ENCODE measurements at places on chromosomes 2 and 18.

DNA sequence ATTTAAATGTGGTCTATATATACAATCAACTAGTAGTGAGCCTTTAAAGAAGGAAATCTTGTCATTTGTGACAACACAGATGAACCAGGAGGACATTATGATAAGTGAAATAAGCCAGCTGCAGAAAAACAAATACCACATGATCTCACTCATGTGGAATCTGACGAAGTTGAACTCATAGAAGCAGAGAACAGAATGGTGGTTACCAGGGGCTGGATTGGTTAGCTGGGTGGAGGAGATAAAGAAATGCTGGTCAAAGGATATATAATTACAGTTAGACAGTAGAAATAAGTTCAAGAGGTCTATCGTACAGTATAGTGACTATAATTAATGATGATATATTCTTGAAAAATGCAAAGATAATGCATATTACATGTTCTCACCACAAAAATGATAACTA is 267.9 kb downstream of the FBXO15 start:
- no peak for DNase-seq

GRCh38 chr2:99112617-99113016 is 28.9 kb upstream of the C2orf15 start:
- no peak for DNase-seq

- no peak for DNase-seq
Observed at GRCh38 chr2:195451160-195451559, 205.9 kb upstream of the SLC39A10 start.

DNA sequence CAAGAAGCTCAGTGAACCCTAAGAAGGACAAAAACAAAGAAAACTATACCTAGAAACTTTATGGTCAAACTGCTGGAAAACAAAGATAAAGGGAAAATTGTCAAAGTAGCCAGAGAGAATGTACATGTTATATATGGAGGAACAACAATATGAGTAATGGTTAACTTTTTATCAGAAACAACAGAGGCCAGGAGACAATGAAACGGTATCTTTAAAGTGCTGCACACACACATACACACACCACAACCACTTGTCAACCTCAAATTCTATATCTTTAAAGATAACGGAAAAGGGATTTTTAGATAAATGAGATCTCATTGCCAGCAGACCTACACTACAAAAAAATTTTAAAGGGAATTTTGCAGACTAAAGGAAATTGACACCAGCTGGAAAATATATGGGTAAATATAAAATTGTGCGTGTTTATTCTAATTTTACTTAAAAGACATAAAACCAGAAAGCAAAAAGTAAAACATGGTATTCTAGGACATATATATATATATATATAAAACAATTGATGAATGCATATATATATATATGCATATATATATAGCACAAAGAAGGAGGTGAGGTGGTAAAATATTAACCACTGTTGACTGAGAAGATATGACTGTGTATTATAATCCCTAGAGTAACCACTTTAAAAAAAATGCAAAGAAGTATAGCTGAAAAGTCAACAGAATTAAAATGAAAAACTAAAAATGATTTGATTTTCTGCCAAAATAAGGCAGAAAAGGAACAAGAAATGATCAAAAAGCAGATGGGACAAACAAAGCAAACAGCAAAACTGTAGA is 172.0 kb downstream of the SRBD1 start:
- no peak for DNase-seq

DNA sequence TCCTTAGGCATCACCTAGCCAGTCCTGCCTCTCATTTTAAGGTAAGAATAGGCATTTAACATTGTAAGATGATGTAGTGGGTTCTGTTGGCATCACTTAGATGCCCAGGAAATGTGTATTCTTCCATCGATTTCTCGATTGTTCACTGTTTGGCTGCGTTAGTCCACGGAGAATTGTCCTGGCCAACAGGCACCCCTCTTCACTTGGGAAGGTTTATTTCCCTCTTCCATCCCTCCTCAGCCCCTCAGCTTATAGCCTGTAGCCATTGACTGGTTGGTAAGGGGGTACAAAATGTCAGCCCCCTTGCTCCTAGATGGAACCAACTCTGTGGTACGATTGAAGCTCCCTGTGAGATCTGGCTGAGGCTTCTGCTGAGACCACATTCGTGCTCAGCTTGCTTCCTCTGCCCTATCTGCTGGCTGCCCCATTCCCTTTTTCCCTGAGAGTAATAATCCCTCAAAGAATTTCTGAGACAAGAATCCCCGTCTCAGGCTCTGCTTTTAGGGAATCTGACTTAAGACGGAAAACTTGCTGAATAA is 43.4 kb downstream of the PLEKHA3 start:
- DNase-seq = no peak

GRCh38 chr2:240637901-240638345 is 12.6 kb downstream of the GPR35 start:
- no peak for DNase-seq

DNA sequence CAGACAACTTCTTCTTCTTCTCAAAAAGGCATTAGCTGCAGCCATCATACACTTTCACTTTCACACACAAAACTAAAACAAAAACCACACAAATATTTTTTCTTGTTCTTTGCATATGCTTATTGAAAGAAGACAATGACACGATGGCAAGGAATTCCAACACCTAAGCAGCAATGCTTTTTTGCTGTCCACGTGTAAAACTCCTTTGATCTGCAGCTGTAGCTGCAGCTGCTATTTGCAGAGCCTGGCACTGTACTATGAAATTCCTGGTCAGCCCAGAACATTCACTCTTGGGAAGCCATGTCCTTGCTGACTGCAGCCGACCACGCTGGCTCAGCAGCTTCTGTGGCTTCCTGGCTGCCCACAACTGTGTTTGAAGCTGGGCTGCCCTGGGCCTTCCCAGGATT is 316.2 kb downstream of the CDH2 start:
- DNase-seq = no peak

GRCh38 chr2:105969552-105969951 is 224.5 kb downstream of the UXS1 start:
- DNase-seq = no peak

DNA sequence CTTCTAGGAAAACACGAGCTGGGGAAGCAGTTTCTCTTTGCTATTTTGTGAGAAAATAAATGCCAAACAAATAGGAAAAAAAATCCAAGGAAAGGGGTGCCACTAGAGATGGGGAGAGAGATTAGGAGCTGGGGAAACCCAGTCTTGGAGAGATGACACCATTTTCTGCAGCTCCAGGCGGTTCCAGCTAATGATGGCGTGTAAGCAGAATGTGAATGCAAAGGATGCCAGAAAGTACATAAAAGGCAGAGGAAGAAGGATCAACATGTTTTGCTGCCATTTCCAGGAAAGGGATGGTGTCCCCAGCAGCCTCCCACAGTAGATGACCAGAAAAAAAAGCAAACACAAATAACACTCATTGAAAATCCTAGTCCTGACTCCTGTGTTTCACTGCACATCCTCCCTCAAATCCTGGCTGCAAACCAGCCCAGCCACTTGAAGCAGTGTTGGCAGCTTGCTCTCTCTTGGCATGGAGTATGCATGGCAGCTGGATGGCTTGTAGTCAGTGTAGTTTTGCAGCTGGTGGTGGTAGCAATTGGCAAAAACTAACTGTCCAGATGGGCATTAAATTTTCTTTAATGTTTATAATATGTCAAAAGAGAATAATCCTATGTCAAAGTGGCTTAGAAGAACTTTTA is 93.6 kb downstream of the FTCDNL1 start:
- no peak for DNase-seq

- no peak for DNase-seq
Observed at GRCh38 chr18:49527631-49528327, 34.1 kb upstream of the LIPG start.

GRCh38 chr2:3222636-3223035 is 155.0 kb downstream of the EIPR1 start:
- DNase-seq = no peak

- DNase-seq = no peak
Observed at GRCh38 chr2:167431949-167432348, 543.7 kb downstream of the XIRP2 start.

DNA sequence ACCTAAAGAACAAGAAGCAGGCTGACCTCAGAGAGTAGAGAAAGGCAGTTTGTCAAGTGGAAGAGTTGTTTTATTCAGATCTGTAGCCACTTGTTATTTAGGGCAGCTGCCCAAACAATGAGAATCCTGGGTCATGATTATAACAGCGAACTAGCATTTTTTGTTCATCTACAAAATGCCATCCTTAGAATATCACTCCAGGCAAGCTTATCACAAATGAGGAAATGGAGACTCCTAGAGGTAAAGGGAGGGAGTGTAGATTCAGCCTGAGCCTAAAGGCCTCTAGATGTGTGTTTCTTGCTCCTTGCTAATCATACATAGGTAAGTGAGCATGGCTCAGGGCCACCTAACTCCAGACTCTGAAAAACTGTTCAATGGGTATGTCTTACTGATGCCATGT is 126.1 kb downstream of the HNMT start:
- DNase-seq = peak; percentile 10

GRCh38 chr18:68467957-68468356 is 247.0 kb downstream of the TMX3 start:
- DNase-seq = no peak

GRCh38 chr2:147430408-147430807 is 414.4 kb upstream of the ACVR2A start:
- no peak for DNase-seq

DNA sequence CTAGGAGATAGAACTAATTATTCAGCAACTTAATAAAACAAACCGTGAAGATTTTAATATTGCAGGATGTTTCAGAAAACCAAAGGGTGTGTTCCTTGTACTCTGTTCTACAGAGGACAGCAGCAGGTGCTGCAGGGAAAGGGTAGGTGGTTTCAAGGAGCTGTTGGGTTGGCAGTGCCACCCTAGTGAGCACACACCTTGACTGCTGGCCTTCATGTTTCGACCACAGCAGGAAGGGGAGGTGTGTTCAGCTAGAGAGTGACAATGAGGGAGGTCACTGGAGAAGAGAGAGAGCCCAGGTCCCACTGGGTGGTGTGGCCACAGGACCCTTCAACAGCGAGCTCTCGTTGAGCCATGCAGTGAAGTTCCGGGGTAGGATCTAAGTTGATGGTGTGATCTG is 98.6 kb downstream of the ZNF236 start:
- DNase-seq = no peak

GRCh38 chr2:165793161-165793778 is 777 bp downstream of the GALNT3 start:
- no peak for DNase-seq

DNA sequence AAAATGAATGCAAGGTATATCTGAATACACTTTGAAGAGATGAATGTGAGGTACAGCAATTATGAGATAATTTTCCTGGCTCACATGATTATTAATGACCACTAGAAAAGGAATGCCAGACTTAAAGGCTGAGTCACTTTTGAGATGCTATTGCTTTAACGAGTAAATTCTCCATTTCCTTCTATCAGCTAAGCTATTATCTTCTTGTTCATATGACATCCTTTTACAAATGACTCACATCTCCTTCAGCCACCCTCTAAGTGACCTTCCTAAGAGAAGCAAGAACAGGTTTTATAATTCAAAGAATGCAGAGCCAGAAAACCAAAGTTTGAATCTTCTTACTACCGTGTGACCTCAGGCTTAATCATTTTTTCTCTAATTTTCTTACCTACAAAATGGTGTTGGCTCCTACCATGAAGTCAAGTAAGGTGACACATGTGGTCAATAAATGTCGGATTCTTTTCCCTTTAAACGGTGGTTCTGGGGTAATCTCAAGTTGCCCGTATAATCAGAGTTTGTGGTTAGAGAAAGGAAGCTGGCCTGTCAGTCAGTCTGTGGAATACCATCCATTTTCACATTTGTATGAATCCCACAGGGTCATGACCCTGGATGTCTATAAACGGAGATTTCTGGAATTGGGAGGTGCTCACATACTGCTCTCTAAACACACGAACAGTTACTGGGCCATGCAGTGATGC is 184.0 kb upstream of the PID1 start:
- DNase-seq = no peak

GRCh38 chr2:58638256-58638805 is 397.2 kb upstream of the FANCL start:
- no peak for DNase-seq

DNA sequence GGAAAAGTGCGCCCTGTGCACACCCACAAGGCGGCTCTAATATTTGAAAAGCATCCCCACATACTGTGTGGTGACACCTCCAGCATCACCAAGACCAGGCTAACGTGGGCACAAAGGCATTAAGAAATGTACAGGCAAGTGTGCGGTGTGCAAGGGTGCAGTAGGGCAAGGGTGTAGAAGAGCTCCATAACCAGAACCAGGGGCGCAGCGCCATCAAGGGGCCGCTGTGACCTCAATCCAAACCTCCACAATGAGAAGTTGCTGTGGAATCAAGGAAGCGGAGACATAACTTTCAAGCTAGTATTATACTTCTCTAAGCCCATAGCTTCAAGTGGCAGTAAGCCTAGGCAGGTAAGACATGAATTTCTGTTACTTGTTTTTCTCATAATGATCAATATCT is 13.0 kb downstream of the L3MBTL4 start:
- no peak for DNase-seq

GRCh38 chr2:154945984-154946383 is 247.5 kb downstream of the KCNJ3 start:
- no peak for DNase-seq

- DNase-seq = no peak
Observed at GRCh38 chr18:46332286-46332801, 228.2 kb downstream of the HAUS1 start.

GRCh38 chr2:72803151-72803550 is 22.7 kb downstream of the EXOC6B start:
- no peak for DNase-seq

DNA sequence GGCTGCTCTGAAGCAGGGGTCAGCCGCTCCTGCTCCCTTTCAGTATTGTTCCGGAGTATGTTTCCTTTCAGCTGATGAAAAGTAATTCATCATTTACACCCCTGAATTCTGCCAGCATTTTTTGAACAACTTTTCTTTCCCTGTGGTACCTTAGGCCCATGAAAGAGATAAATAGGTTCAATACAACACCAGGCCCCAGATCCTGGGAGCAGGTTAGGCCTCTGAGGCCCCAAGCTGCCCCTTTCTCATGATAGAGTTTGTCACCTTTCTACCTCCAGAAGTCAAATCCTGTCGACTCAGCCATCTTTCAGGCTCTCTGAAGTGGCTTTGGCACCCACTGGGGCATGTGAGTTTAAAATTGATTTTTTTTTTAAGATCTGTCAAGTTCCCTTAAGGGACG is 1415.1 kb upstream of the ZEB2 start:
- no peak for DNase-seq

- no peak for DNase-seq
Observed at GRCh38 chr2:119431155-119431975, at the start of gene TMEM37. TSS of gene TMEM37 (plus strand) at chr2:119431854. CDS start at chr2:119431904, 50 bp downstream.

DNA sequence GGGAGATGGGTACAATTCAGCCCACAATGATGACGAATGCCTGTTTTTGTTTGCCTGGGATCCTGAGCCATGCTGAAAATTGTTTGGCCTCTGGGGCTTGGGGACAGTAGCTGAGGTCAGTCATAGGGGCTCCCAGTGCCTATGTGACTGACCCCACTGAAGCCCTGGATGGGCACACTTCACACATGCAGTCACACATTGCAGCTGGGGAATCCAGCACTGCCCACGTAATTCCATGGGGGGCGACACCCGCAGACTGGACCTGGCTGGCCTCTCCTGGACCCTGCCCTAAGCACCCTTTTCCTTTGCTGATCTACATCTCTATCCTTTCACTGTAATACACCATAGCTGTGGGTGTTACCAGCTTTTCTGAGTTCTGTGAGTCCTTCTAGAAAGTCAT is 295.2 kb upstream of the HS6ST1 start:
- DNase-seq = no peak

GRCh38 chr2:20205069-20205468 is 19.9 kb downstream of the SDC1 start:
- no peak for DNase-seq

GRCh38 chr2:242030858-242031257 is 161.3 kb downstream of the RTP5 start:
- no peak for DNase-seq

All from NCI-H1417 treated with DMSO at 0.1 percent for 48 hours (cell line).